Activated effector memory CD4-positive, alpha-beta T cell treated with Interleukin-2 at 50 U/mL for 16 hours (primary cell): ENCODE measurements at places on chromosomes 5 and 9.

- DNase-seq, result no peak
Measured at GRCh38 chr5:110377361-110377760, 349.1 kb downstream of the TMEM232 start.

GRCh38 chr9:8156346-8156745 is 356.8 kb upstream of the DMAC1 start:
- DNase-seq, result no peak

DNA sequence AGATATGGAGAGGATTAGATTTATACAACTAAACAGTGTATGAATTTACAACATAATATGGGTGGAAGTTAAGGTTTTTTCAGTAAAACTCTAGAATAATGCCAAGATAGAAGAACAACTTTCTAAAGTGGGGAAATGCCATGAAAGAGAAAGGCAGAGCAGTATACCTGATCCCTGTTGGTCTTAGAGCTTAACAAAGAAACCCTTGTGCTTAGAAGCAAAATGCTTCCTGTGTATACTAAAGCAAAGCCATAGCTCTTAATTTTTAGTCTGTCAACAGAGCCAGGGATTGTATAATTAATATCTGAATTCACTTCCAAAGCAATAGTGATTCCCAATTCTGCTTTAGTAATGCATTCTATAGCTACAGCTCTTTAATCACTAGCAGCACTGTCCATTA is 14.4 kb downstream of the C9orf85 start:
- no peak for DNase-seq

GRCh38 chr9:128886211-128886891 is 4.4 kb downstream of the LRRC8A start:
- no peak for DNase-seq

- no peak for DNase-seq
Measured at GRCh38 chr5:72799721-72800120, 16.7 kb upstream of the TNPO1 start.

GRCh38 chr9:35603506-35603985 is 1.5 kb upstream of the TESK1 start:
- DNase-seq, result no peak
